C1 segment of cervical spinal cord (tissue), 14 donors: ENCODE measurements at places on chromosomes 13 and 19.

GRCh38 chr19:4082172-4082571 is 15.5 kb upstream of the ZBTB7A start:
- no peak for DNase-seq

DNA sequence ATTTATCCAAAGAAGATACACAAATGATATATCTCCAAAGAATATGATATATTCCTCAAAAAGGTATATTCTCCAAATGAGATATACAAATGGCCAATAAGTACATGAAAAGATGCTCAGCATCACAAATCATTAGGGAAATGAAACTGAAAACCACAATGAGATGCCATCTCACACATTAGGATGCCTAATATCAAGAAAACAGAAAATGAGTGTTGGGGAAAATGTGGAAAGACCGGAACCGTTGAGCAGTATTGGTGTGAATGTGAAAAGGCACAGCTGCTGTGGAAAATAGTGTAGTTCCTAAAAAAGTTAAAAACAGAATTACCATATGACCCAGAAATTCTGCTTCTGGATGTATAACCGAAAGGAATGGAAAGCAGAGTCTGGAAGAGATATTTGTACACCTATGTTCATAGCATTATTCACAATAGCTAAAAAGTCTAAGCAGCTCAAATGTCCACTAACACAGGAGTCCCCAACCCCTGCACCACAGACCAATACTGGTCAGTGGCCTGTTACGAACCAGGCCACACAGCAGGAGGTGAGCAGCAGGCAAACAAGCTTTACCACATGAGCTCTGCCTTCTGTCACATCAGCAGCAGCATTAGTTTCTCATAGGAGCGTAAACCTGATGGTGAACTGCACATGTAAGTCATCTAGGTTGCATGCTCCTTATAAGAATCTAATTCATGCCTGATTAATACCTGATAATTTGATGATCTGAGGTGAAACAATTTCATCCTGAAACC is 291.9 kb downstream of the PCDH20 start:
- no peak for DNase-seq

DNA sequence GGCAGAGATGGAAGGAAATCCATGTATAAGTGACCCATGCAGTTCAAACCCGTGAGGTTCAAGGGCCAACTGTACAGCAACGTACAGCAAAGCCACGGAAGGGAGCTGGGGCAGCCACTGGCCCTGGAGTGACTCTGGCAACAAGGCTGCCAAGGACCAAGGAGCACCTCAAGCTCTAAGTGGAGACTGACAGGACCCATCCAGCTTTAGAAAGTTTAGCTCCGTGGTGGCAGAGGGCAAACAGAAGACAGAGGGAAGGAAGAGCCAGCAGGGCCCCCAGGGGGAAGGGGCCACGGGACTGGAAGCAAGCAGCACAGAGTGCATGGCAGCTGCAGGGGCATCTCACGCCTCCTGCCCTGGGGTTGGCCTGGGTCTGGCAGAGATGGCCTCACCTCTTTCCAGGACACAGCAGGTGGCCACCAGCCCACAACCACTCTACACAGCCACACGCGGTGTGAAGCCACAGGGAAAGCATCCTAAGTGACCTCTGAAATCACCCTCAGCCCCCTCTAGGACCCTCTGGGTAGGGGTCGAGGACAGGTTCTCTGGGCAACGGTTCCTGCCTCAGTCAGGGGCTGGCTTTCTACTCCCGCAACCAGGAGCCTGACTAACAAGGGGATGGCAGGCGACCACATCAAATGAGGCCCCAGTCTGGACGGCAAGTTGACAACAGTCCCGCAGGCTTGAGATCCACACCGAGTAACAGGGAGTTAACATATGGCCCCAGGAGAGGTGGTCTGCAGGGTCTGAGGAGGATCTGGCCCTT is 3.8 kb downstream of the MIER2 start:
- DNase-seq: no peak

DNA sequence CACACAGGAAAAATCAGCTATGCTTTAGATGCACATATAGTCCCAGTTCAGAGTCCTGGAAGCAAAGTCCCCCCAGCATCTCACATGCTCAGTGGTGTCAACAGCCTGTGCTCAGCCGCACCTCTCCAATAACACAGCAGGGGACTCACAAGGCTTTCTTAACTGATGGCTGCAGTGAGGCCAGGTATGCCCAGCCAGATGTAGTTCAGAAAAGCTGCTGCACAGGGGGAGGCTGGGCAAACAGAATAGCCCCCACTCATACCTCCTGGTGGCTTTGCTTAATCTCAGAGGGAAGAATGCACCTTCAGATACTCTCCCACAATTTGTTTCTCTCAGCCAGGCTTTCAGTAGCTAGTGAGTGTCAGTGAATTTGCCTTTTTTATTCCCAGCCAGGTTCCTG is 33.4 kb downstream of the FAM124A start:
- no peak for DNase-seq

GRCh38 chr13:43370842-43371241 is 347.5 kb downstream of the DNAJC15 start:
- DNase-seq: no peak

DNA sequence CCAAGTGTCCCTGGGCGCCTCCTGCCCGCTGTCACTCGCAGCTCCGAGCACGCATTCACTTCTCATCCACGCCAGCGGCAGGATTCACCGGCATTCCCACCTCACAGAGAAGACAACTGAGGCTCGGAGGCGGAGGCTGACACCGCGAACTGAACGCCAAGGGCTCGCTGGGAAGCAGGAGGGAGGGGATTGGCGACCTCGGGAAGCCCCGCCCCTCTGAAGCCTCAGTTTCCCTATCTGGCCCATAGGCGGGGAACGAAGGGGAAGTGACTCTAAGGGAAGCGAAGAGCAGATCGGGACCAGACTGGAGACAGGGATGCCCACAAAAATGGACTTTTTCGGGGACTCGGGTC is 256 bp downstream of the MICOS13 start:
- DNase-seq: no peak

GRCh38 chr13:37753776-37754175 is 115.8 kb downstream of the TRPC4 start:
- no peak for DNase-seq
